Naive thymus-derived CD4-positive, alpha-beta T cell (primary cell): ENCODE measurements at places on chromosomes 7 and 10. TPM values are rescaled to one million over a fixed set of nuclear protein-coding genes. Genes with fewer than 3 reads are reported as not detected.

The SLC39A12 gene
- not detected for total RNA-seq

The NXPH1 gene
- not detected for total RNA-seq

The NOS3 gene
- 3.7 TPM for total RNA-seq

DNA sequence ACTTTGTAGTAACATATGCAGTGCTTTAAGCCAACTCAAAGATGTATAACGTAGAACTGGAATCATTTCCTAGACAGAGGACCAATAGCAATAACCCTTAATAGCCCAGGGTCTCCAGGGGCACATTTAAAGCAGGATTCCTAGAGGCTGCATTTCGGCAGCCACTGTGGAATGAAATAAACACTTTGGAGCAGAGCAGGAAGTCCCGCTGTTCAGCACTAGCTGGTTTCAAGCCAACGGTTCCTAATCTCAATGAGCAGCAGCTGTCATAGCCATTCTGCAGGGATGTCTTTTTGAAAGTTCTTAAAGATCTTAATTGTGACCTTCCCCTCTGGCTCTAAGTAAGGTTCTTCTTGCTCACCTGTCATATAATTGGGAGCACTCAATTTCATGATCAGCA is 18.4 kb upstream of the MACROH2A2 start:
- H3K4me1 ChIP-seq, result no peaks in the 10 kb centered on the region
- H3K36me3 ChIP-seq, result no peaks in the 10 kb centered on the region
- no peaks in the 10 kb centered on the region for H3K27me3 ChIP-seq

DNA sequence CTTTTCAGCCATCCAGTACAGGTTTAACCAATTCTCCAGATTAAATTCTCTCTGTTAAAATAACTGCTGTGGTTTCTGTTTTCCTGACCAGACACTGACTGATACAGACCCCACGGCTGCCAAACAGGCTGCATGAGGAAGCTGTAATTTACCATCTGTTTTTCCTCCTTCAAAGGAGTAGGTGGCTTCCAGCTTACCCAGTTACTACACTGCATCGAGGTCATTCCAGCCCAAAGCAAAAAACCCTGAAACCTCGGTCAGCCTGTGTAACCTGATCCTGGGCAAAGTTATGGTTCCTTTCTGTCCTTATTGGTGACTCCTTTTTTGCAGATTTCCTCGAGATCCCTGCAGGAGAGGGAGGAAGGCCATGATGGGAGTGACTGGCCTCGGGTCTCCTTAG is 27.9 kb upstream of the LOXL4 start:
- no peak for DNase-seq
- no peak overlapping the region for H3K27ac ChIP-seq
- H3K36me3 ChIP-seq, result no peaks in the 10 kb centered on the region
- no peak overlapping the region for H3K4me3 ChIP-seq
- no peaks in the 10 kb centered on the region for H3K4me1 ChIP-seq

- H3K36me3 ChIP-seq, result no peaks in the 10 kb centered on the region
- no peaks in the 10 kb centered on the region for H3K4me1 ChIP-seq
- H3K27me3 ChIP-seq, result no peaks in the 10 kb centered on the region
Observed at GRCh38 chr10:114962441-114962840, 24.4 kb downstream of the TRUB1 start.

- no peak overlapping the region for H3K4me3 ChIP-seq
- no peak for DNase-seq
- no peak overlapping the region for H3K27ac ChIP-seq
- H3K27me3 ChIP-seq, result peaks cover 5% of the 10 kb centered on the region
- no peaks in the 10 kb centered on the region for H3K36me3 ChIP-seq
Observed at GRCh38 chr10:1424648-1425047, 312.7 kb downstream of the ADARB2 start.

DNA sequence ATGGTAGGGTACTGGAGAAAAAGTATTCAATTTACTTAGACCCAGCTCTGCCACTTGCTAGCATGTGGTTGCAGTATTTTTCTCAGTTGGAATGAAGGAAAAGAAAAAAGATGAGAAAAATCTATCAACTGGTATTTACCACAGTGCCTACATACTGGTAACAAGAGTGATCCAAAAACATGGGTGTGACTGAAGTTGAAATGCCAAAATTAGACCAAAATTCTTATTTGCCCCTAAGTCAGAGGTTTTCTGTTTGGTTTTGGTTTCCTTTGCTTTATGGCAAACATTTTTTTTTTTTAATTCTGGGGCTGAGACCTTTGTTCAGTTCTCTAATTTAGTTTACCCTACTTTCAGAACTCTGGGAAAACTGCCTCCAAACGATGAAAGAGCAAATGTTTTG is 12.3 kb downstream of the HYCC1 start:
- H3K27me3 ChIP-seq, result no peaks in the 10 kb centered on the region
- no peak overlapping the region for H3K27ac ChIP-seq
- DNase-seq, result no peak
- H3K36me3 ChIP-seq, result no peaks in the 10 kb centered on the region
- H3K4me3 ChIP-seq, result no peak overlapping the region
- H3K4me1 ChIP-seq, result no peaks in the 10 kb centered on the region

DNA sequence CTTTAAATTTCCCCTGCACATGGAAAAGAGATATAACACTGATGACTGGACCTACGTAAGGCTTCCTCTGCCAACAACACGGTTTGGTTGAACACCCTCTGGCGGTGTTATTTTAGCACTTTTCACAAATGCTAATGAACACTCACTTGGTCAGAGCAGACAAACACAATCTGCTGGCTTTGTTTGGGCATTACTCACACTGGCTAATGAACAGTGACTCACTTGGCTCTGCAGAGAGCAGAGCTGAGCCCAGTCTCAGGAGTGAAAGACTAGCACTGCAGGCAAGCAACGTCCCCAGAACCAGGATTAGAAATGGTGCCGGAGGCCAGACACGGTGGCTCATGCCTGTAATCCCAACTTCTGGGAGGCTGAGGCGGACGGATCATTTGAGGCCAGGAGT is 430.8 kb downstream of the PLXNA4 start:
- no peak for DNase-seq
- no peaks in the 10 kb centered on the region for H3K4me1 ChIP-seq
- no peaks in the 10 kb centered on the region for H3K27me3 ChIP-seq
- no peaks in the 10 kb centered on the region for H3K36me3 ChIP-seq
- no peak overlapping the region for H3K27ac ChIP-seq

GRCh38 chr7:103097041-103097440 is 22.1 kb downstream of the ARMC10 start:
- H3K27ac ChIP-seq, result no peak overlapping the region
- H3K36me3 ChIP-seq, result no peaks in the 10 kb centered on the region
- no peaks in the 10 kb centered on the region for H3K4me1 ChIP-seq
- DNase-seq, result no peak
- no peaks in the 10 kb centered on the region for H3K27me3 ChIP-seq

DNA sequence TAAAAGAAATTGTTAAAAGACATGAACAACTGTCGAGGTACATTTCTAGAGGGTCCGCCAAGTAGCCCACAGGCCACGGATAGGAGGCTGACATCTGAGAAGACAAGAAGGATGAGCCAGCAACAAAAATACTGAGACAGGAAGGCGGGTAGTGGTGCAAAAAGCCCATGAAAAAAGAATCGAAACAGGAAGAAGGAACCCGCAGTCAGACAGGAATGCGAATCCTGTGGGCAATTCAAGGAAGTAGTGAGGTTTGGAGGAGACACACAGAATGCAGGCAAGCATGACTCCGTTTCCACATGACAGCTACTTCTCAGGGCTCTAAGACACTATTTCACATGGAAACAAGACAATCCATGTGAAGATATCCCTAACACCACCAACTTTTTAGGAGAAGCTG is 125.2 kb downstream of the DOCK4 start:
- no peaks in the 10 kb centered on the region for H3K4me1 ChIP-seq
- no peaks in the 10 kb centered on the region for H3K27me3 ChIP-seq
- DNase-seq, result no peak

DNA sequence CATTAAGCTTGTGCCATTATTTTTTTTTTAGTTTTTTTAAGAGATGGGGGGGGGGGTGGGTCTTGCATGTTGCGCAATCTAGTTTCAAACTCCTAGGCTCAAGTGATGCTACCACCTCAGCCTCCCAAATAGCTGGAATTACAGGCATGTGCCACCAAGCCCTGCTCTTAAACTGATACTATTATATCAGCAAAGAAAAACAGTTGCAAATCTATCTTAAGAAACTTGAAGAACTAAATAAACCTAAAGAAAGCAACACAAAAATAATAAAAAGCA is 47.5 kb downstream of the BRAF start:
- no peak overlapping the region for H3K27ac ChIP-seq
- no peak for DNase-seq
- no peaks in the 10 kb centered on the region for H3K27me3 ChIP-seq
- no peaks in the 10 kb centered on the region for H3K36me3 ChIP-seq

GRCh38 chr7:86328801-86329433 is 314.8 kb upstream of the GRM3 start:
- H3K4me1 ChIP-seq, result no peaks in the 10 kb centered on the region
- H3K27me3 ChIP-seq, result no peaks in the 10 kb centered on the region
- DNase-seq, result no peak

DNA sequence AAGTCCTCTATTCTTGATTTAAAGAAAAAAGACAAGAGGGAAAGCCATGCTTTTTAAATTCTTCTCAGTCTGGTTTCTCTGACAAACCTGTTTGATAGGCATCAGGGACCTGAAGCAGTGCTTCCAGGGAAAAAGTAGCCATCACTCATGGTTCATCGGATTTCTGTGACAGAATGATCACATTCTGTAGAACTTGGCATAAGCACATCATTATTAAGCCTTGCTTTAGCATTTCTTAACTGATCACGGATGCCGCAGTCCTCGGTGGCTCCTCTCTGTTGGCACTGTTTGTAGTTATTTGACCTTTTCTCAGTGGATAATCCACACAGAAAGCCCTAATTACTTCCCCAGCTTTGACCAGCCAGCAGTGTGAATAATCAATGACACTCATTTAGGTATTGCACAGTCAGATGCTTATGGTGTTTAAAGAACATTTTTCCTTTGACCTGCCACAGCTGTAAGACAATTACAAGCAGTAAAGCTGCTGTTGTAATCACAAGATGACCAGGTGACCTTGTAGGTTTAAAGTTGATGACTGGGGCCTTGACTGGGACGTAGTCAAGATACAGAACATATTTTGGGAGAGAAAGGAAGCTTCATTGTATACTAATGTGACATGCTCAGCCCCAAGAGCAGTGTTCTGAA is 64.4 kb upstream of the SKAP2 start:
- no peaks in the 10 kb centered on the region for H3K36me3 ChIP-seq
- H3K27ac ChIP-seq, result no peak overlapping the region
- no peak overlapping the region for H3K4me3 ChIP-seq
- H3K4me1 ChIP-seq, result no peaks in the 10 kb centered on the region
- DNase-seq, result no peak

DNA sequence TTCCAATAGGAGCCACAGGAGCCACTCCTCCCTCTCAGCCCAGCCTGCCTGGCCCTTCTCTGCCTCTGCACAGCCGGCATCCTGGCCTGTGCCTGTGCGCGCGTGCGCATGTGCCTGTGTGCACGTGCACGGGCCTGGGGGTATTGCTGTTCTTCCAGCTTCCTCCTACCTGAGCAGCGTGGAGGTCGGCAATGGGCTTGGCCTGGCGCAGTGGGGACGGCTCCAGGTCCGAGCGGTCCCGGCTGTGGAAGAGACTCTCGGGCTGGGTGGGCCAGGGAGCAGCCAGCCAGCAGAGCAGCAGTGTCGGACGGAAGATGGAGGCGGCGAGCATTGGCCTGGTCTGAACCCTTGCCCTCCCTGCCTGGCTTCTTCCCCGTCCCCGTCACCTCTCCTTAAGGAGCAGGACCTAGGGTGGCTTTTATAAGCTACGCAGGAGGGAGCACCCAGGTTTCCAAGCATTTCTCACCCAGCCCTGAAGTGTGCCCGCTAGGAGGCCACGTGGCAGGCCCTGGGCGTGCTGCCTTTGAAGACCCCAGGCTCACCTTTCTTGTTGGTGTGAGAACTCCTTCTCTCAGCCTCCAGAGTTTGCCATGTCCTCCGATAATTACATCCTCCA is at the start of gene MMP21:
TSS of gene MMP21 (minus strand) at position 331 of the 616 bp plus-strand sequence. CDS start at position 331, 0 bp downstream.
- H3K36me3 ChIP-seq, result no peaks in the 10 kb centered on the region
- DNase-seq, result no peak
- H3K27me3 ChIP-seq, result no peaks in the 10 kb centered on the region
- no peak within 1 kb of the TSS for H3K27ac ChIP-seq

DNA sequence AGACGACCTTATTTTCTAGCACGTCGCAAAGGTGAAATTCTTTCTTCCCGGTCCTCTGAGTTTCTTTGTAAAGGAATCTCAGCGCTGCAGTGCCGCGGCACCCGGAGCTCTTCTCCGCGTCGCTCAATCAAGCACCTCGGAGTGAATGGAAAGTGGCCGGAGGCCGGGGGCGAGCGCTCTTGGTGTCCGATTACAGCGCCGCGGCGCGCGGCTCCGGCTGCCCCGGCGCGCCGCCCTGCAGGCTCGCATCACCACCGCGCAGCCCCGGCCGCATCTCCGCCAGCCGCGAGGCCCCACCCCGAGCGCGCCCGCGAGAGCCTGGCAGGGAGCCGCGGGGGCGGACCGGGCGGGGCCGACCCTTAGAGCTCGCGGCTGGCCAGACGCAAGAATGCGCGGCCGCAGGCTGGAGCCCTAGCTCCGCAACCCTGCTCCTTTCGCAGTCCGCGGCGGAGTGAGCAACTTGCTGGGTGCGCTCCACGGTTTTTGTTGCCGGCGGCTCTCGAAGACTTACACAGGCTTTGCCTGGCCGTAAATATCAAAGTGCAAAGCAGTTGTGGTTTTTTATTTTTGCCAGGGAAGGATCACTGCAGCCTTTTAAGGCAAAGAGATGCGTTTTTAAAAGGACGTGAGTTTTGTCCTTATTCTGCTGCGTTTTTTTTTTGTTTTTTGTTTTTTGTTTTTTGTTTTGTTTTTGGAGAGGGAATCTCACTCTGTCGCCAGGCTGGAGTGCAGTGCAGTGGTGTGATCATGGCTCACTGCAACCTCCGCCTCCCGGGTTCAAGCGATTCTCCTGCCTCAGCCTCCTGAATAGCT is at the start of gene SEMA3C:
TSS of gene SEMA3C (minus strand) at position 143 of the 813 bp plus-strand sequence. CDS start 2,270 bp downstream, outside the sequence.
- no peak within 1 kb of the TSS for H3K27ac ChIP-seq
- no peaks in the 10 kb centered on the region for H3K36me3 ChIP-seq
- H3K4me1 ChIP-seq, result no peaks in the 10 kb centered on the region
- no peak for DNase-seq
- H3K4me3 ChIP-seq, result no peak within 1 kb of the TSS
